Heart left ventricle (tissue), 16 donors: ENCODE measurements at places on chromosomes 6 and 20.

DNA sequence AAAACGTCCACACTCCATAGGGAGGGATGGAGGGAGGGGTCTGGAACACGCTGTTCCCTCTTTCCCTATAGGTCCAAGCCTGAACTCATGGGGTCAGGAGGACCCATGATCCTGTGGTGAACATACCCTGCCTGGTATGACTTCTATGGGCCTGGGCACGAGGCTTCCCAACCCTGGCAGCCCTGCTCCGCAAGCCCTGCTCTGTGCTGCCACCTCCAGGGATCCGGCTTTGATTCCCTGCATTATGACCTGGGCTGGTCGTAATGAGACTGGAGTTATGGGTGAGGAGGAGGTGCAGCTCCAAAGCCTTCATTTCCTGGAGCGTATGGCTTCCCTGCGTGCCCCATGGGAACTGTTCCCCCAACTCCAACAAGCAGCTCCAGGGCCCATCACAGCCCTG, 54.9 kb downstream of the CDH22 start:
- peaks cover 17% of the 10 kb centered on the region for H3K27me3 ChIP-seq
- H3K4me3 ChIP-seq: no peak overlapping the region
- H3K27ac ChIP-seq: no peak overlapping the region
- DNase-seq: no peak
- H3K4me1 ChIP-seq: no peaks in the 10 kb centered on the region
- no peaks in the 10 kb centered on the region for H3K36me3 ChIP-seq

DNA sequence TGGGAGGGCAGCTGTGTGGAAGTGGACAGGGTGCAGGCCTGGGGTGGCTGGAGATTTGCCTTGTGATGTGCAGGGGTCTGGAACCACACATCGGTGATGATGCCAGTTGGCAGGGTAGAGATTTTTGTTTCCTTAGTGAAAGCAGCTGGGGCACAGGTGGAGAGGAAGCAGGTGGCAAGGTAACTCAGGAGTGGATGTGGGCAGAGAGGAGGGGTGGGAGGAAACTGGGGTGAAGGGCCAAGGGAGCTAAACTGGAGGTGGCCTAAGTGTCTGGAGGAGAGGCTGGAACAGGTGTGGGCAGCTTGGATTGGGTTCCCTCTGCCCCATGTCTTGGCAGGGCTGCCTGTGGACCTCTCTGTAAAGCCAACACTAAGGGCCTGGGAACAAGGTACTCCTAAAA, 4.7 kb upstream of the SCUBE3 start:
- peaks cover 7% of the 10 kb centered on the region for H3K27me3 ChIP-seq
- H3K4me3 ChIP-seq: no peak overlapping the region
- H3K27ac ChIP-seq: no peak overlapping the region
- no peak for DNase-seq
- H3K36me3 ChIP-seq: no peaks in the 10 kb centered on the region
- no peaks in the 10 kb centered on the region for H3K4me1 ChIP-seq

GRCh38 chr6:130742131-130742681, 85.0 kb upstream of the SMLR1 start:
- H3K36me3 ChIP-seq: no peaks in the 10 kb centered on the region
- H3K27me3 ChIP-seq: no peaks in the 10 kb centered on the region
- H3K4me3 ChIP-seq: no peak overlapping the region
- no peak overlapping the region for H3K27ac ChIP-seq
- DNase-seq: no peak

DNA sequence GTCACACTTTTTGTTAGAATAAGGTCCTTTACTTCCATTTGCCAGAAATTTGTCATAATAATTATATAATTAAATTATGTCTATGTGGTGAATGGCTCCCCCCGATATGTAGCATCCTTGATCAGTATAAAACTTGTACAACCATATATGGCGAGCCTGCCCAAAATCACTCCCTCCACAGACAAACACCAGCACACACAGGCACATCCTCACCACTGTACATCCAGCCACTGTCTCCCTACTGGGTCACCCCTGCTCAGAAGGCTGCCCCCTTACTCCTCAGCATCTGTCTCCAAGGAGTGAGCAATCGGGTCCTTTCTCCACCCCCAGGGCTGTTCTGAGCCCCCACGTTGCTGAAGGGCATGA, 87.0 kb upstream of the MYL9 start:
- no peaks in the 10 kb centered on the region for H3K27me3 ChIP-seq
- H3K4me3 ChIP-seq: peak overlapping the region; percentile 17
- DNase-seq: no peak
- no peak overlapping the region for H3K27ac ChIP-seq

DNA sequence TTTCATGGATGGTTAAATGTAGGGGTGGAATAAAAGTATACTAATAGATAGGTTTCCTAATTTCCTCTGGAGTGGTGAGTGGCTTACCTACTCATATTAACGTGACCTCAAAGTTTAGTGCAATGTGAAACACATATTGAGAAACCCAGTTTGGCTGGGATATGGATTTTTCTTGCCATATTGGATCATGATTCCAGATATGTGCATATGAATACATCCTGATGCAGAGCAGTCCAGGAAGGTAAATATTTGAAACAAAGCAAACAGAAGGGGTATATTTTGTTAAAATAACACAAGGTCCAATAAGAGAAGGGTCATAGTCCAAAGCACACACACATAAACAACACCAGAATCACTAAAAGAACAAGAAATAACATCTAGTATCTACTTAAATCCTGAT, 608.1 kb downstream of the PKHD1 start:
- no peak for DNase-seq
- H3K27ac ChIP-seq: no peak overlapping the region
- no peaks in the 10 kb centered on the region for H3K27me3 ChIP-seq
- no peaks in the 10 kb centered on the region for H3K4me1 ChIP-seq
- no peak overlapping the region for H3K4me3 ChIP-seq
- no peaks in the 10 kb centered on the region for H3K36me3 ChIP-seq

DNA sequence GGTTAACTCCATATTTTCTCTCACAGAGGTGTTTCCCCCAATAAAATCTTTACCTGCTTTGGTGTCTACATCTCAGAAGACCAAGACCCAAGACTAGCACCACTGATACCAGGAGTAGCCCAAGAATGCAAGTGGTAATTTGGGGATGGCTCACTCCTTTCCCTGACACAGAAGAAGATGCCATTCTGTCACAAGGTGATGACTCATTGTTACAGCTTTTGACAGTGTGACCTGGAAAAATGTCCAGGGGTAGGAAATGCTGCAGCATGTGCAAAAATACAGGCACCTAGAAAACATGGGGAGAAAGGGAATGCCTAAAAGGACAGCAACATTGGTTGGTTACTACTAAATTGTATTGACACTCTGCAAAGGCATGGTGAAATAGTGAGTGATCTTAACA, 254.0 kb upstream of the GJE1 start:
- no peaks in the 10 kb centered on the region for H3K4me1 ChIP-seq
- no peaks in the 10 kb centered on the region for H3K36me3 ChIP-seq
- no peak overlapping the region for H3K4me3 ChIP-seq
- no peaks in the 10 kb centered on the region for H3K27me3 ChIP-seq

DNA sequence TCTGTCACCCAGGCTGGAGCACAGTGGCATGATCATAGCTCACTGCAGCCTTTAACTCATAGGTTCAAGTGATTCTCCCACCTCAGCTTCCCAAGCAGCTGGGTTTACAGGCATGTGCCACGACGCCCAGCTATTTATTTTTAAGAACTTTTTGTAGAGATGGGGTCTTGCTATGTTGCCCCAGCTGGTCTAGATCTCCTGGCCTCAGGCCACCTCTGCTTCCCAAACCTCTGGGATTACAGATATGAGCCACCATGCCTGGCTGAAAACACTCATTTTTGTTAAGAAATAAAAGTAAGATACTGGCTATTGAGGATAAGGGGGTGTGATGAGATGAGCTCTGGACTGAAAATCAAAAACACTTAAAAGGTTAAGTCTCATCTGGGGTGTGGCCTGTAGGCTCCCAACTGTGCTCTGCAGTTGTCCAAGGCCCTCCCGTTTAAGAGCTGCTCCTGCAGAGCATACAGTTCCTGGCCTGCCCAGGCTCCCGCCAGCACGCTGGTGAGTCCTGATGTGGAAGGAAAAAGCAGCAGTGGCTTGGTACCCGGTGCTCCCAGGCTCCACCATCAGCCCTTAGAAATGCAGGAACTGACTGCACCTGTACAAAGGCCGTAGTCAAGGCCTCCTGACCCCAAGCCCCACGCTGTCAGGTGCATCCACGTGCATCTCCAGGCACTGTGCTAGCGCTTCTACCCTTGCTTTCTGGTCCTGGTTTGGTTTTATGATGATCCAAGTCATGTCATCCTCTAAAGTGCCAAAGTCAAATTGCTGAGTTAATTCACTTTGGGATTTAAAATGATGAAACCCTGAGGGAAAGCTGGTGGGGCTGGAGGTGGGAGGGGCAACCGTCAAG, 111.5 kb downstream of the TMEM242 start:
- no peaks in the 10 kb centered on the region for H3K4me1 ChIP-seq
- H3K4me3 ChIP-seq: no peak overlapping the region
- peaks cover 9% of the 10 kb centered on the region for H3K36me3 ChIP-seq
- no peak for DNase-seq
- H3K27me3 ChIP-seq: no peaks in the 10 kb centered on the region

- no peak overlapping the region for H3K27ac ChIP-seq
- H3K27me3 ChIP-seq: no peaks in the 10 kb centered on the region
- H3K36me3 ChIP-seq: no peaks in the 10 kb centered on the region
- H3K4me1 ChIP-seq: no peaks in the 10 kb centered on the region
- no peak overlapping the region for H3K4me3 ChIP-seq
- DNase-seq: no peak
Measured at GRCh38 chr6:101114703-101115102, 233.6 kb upstream of the ASCC3 start.

DNA sequence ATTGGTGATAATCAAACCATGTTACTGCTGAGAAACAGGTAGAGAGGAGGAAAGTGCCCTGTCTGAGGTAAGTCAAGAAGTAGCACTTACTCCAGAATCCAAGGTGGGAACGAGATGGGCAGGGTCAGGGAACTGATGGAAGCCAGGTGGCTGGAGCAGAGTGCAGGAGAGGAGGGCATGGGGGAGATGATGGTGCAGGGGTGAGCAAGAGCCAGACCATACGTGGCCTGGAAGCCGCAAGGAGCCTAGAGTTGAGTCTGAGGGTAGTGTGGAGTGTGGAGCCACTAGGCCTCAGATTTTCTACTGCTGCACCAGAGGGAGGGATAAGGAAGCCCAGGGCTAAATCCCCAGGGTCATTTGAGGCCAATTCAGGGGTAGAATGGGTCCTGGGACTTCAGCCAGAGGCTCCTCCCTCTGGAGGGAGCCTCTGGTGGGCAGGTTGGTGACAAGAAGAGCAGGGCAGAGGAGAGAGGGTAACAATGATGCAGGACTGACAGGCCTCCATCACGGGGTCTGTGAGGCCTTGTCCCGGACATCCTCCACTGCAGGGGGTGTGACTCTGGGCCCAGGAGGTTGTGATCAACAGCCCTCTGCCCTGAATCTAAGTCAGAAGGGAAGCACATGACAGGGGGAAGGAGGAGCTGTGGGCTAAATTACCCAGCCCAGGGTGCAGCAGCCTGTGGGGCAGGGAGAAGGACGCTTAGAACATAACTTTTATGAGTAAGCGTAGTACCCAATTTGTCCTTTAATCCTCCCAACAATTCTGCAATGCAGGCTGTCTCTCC, 28.7 kb downstream of the COX4I2 start:
- peaks cover 25% of the 10 kb centered on the region for H3K36me3 ChIP-seq
- no peak overlapping the region for H3K4me3 ChIP-seq
- peak overlapping the region; percentile 95 for H3K27ac ChIP-seq
- peak; percentile 57 for DNase-seq

DNA sequence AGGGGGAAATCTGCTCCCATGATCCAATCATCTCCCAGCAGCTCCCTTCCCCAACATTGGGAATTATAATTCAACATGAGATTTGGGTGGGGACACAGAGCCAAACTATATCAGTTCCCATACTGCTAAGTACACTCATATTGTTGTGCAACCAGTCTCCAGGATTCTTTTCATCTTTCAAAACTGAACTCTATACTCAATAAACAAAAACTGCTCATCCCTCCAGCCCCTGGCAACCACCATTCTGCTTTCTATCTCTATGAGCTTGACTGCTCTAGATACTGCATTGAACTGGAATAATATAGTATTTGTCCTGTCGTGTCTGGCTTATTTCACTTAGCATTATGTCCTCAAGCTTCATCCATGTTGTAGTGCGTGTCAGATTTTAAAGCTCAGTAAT, 42.9 kb downstream of the STX11 start:
- no peak overlapping the region for H3K27ac ChIP-seq
- H3K4me1 ChIP-seq: no peaks in the 10 kb centered on the region
- no peaks in the 10 kb centered on the region for H3K36me3 ChIP-seq
- no peaks in the 10 kb centered on the region for H3K27me3 ChIP-seq
- no peak for DNase-seq
- no peak overlapping the region for H3K4me3 ChIP-seq

GRCh38 chr6:14365393-14365792, 247.8 kb downstream of the CD83 start:
- H3K4me3 ChIP-seq: no peak overlapping the region
- H3K27ac ChIP-seq: no peak overlapping the region
- no peaks in the 10 kb centered on the region for H3K27me3 ChIP-seq
- DNase-seq: no peak
- H3K36me3 ChIP-seq: no peaks in the 10 kb centered on the region
- H3K4me1 ChIP-seq: peaks cover 9% of the 10 kb centered on the region

GRCh38 chr6:101422251-101422650, 28.7 kb downstream of the GRIK2 start:
- H3K4me1 ChIP-seq: no peaks in the 10 kb centered on the region
- no peaks in the 10 kb centered on the region for H3K27me3 ChIP-seq
- no peak overlapping the region for H3K4me3 ChIP-seq

DNA sequence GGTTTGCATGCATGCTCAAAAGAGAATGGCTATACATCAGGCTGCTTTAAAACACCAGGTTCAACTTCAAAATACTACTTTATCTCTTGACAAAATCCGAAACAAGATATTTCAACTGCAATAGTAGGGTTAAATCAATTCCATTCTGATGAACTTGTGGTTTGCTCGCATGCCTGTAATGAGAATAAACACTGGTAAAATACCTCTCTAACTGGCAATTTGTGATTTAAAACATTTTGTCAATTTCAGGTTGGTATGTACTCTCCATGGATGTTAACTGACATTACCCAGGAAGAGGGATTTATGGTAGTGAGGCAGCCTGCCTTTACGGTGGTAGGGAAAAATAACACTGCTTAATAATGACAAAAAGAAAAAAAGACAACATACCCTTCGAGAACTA, 74.4 kb downstream of the MBOAT1 start:
- H3K27me3 ChIP-seq: no peaks in the 10 kb centered on the region
- peaks cover 26% of the 10 kb centered on the region for H3K36me3 ChIP-seq
- no peaks in the 10 kb centered on the region for H3K4me1 ChIP-seq
- H3K27ac ChIP-seq: no peak overlapping the region
- H3K4me3 ChIP-seq: no peak overlapping the region
- no peak for DNase-seq
